ENCODE measurements at places on chromosomes 5 and 9. TPM values are rescaled to one million over a fixed set of nuclear protein-coding genes. Genes with fewer than 3 reads are reported as not detected.

DNA sequence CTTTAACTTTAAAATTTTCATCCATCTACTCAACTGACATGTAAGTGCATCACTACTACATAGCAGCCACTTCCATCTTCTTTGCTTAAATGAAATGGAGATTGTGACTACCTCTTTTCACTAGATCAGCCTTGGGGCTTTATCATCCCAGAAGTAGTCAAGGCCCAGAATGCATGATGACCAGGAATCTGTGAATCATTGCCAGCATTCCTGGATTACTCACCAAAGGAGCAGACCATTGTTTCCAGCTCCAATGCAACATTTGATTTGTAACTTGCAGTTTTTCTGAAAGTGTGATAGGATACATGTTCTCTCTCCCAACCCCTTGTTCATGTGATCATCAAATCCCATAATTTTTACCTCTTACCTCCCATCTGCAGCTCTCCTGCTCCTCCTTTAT, 65.1 kb downstream of the PLPPR1 start:
- H3K27ac ChIP-seq: no peak overlapping the region
- no peaks in the 10 kb centered on the region for H3K27me3 ChIP-seq
- DNase-seq: peak; percentile 38
- no peaks in the 10 kb centered on the region for H3K4me1 ChIP-seq
- H3K4me3 ChIP-seq: no peak overlapping the region

- H3K4me3 ChIP-seq: no peak overlapping the region
- H3K27ac ChIP-seq: no peak overlapping the region
- H3K27me3 ChIP-seq: no peaks in the 10 kb centered on the region
- H3K36me3 ChIP-seq: no peaks in the 10 kb centered on the region
- DNase-seq: no peak
Measured at GRCh38 chr9:132030626-132031325, 48.9 kb downstream of the MED27 start.

GRCh38 chr5:6736524-6737042, 23.4 kb downstream of the TENT4A start:
- no peaks in the 10 kb centered on the region for H3K27me3 ChIP-seq
- H3K36me3 ChIP-seq: peaks cover 20% of the 10 kb centered on the region
- DNase-seq: no peak

- peak; percentile 47 for DNase-seq
- H3K27ac ChIP-seq: no peak overlapping the region
- H3K4me3 ChIP-seq: no peak overlapping the region
- H3K4me1 ChIP-seq: peaks cover 26% of the 10 kb centered on the region
- no peaks in the 10 kb centered on the region for H3K27me3 ChIP-seq
Measured at GRCh38 chr5:134510970-134511795, 14.3 kb upstream of the JADE2 start.

DNA sequence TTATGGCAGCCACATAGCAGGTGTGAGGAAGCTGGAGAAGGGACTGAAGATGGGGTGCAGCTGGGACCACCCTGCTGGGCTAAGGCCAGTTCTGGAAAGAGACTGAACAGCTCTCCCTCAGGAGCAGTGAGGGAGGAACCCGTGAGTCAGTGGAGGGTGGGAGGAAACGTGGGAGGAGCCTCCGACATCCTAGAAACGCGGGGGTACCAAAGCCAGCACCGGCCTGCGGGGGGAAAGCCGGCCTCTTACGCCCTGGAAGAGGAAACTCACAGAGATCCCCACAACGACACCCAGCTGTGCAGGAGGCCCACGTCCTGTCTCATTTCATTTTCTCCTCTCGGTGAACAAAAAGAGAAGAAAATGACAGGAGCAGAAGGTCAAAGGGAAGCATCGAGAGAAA, 185.8 kb upstream of the IRX4 start:
- DNase-seq: no peak
- H3K4me1 ChIP-seq: no peaks in the 10 kb centered on the region
- H3K27me3 ChIP-seq: no peaks in the 10 kb centered on the region
- H3K36me3 ChIP-seq: no peaks in the 10 kb centered on the region
- H3K27ac ChIP-seq: no peak overlapping the region

GRCh38 chr9:89116064-89116804, 62.4 kb downstream of the SHC3 start:
- DNase-seq: peak; percentile 82
- H3K4me3 ChIP-seq: no peak overlapping the region
- H3K27me3 ChIP-seq: no peaks in the 10 kb centered on the region
- peak overlapping the region; percentile 72 for H3K27ac ChIP-seq

DNA sequence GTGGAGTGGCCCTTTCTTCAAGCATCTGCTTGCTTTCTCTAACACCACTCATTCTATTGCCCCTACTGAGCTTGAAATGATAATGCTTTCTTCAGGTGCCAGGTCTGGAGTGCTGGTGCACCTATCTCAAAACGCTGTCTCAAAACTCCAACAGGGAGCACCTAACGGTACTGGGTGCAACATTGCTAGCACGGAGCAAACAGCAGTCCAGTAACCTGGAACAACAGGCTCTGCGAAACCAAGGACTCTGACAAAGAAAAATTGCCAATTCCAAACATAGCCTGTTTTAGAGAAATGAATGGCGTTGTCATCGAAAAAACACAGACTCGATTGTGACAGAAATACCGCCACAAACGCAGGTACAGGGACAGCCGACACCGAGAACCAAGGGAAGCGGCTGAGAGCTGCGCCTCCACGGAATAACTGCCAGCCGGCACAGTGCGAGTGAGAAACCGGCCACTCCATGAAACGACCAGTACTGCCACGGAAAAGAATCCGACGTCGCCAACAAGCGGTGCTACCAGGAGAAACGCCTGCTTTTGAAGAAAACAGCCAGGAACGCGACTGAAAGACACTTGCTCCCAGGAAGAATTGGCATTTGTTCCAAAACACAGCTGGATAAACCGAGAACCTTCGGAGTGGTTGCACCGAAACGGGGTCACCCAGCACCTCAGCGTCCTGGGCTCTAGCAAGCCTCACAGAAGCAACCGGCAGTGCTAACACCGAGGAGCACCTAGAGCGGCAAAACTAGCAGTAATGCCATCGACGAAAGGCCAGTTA, 3.1 kb downstream of the ANXA2R start:
- peaks cover 4% of the 10 kb centered on the region for H3K4me1 ChIP-seq
- H3K27ac ChIP-seq: peak overlapping the region; percentile 38
- no peaks in the 10 kb centered on the region for H3K36me3 ChIP-seq
- no peaks in the 10 kb centered on the region for H3K27me3 ChIP-seq
- H3K4me3 ChIP-seq: peak overlapping the region; percentile 75

DNA sequence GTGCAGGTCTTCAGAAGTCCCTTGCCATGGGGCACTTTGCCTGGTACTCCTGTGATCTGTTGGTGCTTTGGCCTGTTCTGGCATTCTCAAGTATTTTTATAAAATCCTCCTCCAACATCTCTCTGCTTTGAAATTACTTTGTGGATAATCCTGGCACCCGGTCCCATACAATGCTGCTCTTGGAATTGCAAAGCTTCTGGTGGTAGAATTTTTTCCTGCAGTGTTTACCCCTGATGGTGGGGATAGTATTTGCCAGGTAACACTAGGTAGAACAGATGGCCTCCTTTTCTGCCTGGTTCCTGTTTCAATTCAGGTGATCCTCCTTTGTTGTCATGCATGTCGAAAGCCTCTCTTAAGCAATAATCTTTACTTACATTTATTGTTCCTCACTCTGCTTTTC, 109.8 kb upstream of the ATP10B start:
- H3K27me3 ChIP-seq: no peaks in the 10 kb centered on the region
- H3K27ac ChIP-seq: no peak overlapping the region
- no peaks in the 10 kb centered on the region for H3K36me3 ChIP-seq
- H3K4me3 ChIP-seq: no peak overlapping the region
- DNase-seq: no peak
- H3K4me1 ChIP-seq: no peaks in the 10 kb centered on the region

GRCh38 chr5:168890816-168891812, 311.9 kb upstream of the PANK3 start:
- H3K27me3 ChIP-seq: no peaks in the 10 kb centered on the region
- H3K4me3 ChIP-seq: no peak overlapping the region
- no peaks in the 10 kb centered on the region for H3K36me3 ChIP-seq
- peaks cover 5% of the 10 kb centered on the region for H3K4me1 ChIP-seq
- no peak overlapping the region for H3K27ac ChIP-seq

- no peak overlapping the region for H3K4me3 ChIP-seq
- H3K4me1 ChIP-seq: peaks cover 17% of the 10 kb centered on the region
- H3K36me3 ChIP-seq: no peaks in the 10 kb centered on the region
Measured at GRCh38 chr5:102850503-102850902, 95.4 kb downstream of the PAM start.

OR1J2 gene
- polyA plus RNA-seq: 0.20 TPM

DNA sequence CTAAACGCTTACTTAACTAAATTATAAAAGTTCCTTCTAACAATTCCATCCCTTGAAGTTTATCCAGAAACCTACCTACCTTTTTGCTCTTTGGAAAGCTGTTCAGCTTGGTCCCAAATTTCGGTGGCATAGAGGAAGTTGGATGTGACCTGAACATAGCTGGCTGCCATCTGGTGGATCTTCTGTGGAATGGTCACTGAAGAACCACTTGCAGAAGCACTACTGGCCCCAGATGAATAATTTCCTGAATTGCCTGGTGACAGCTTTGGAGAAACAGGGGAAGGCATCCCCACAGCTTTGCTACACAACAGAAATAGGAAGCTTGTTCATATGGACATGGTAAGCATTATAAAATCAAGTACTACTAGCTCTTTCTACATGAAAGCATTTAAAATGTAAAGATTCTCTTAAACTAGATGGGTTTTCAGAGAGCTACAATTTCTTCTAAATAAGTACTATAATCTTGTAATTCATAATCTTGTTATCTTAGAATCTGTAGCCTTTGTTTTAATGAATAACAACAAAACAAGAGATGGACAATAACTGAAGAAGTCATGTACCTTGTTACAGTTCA, 9.9 kb downstream of the LEAP2 start:
- no peaks in the 10 kb centered on the region for H3K4me1 ChIP-seq
- DNase-seq: peak; percentile 89
- 0 out of 2 replicates have a peak overlapping the region, but pooled peaks have one; percentile 13 for H3K27ac ChIP-seq
- no peaks in the 10 kb centered on the region for H3K27me3 ChIP-seq
- no peak overlapping the region for H3K4me3 ChIP-seq

CCL27 gene
- polyA plus RNA-seq: 0.50 TPM

DNA sequence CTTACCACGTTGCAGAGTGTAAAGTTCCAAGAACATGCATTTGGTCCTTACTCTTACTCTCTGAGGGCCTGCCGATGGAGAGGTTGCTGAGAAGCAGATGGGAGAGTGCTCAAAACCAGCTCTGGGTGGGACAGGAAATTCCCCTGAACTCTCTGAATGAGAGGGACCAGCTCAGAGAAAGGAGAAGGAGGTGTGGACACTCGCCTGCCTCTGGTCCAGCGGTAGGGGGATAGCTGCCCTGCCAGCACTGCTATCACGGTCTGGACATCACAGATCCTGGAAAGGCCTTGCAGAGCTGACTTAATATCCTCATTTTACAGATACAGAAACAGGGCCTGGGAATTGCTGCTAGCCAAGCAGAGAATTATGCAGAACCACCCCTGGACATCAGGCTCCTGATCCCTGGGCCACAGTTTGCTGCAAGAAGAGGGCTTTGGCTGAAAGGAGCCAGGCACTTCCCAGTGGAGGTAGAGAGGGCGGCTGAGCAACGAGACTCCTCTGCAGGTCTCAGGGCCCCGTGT, 4.9 kb downstream of the TRAF1 start:
- no peak overlapping the region for H3K4me3 ChIP-seq
- DNase-seq: no peak
- H3K4me1 ChIP-seq: peaks cover 21% of the 10 kb centered on the region
- H3K36me3 ChIP-seq: no peaks in the 10 kb centered on the region
- H3K27ac ChIP-seq: no peak overlapping the region

DNA sequence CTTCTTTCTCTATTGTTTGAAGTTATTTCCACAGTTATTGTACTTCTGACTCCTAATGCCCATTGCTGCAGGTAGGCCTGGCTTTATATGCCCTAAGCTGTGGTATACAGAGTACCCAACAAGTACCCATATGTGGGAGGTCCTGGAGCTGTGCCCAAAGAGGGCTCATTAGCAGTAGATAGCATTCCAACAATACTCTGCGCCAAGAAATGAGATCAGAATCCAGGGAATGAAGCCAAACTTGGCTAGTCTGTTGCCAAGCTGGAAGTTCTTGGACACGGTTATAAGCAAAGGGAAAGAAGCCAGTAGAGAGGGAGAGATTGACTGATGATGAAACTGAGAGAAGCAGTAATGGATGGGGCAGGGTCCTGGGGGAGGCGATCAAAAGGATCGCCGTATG, 29.7 kb upstream of the FAM169A start:
- no peaks in the 10 kb centered on the region for H3K36me3 ChIP-seq
- DNase-seq: peak; percentile 58
- no peak overlapping the region for H3K27ac ChIP-seq
- no peaks in the 10 kb centered on the region for H3K4me1 ChIP-seq
- H3K4me3 ChIP-seq: no peak overlapping the region

DNA sequence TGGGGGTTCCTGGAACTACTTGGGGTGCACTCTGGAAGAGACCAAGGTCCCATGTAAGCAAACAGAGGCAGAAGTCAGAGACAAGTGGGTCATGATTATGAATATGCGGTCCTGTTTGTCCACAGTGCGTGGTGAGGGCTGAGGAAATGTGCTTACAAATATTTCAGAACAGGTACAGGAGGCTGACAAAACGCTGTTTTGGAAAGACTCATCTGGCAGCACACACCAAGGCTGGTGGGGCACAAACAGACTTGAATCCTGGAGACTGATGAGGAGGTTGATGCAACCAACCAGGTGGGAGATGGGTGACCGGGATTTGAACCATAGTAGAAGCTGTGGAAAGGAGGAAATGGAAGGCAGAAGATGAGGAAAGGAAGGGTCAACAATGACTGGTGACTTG, 83.8 kb downstream of the ADRB2 start:
- no peak for DNase-seq
- no peaks in the 10 kb centered on the region for H3K36me3 ChIP-seq
- H3K27ac ChIP-seq: no peak overlapping the region
- H3K4me3 ChIP-seq: no peak overlapping the region

- no peak for DNase-seq
- H3K27me3 ChIP-seq: no peaks in the 10 kb centered on the region
- H3K4me3 ChIP-seq: no peak overlapping the region
- no peak overlapping the region for H3K27ac ChIP-seq
- H3K36me3 ChIP-seq: peaks cover 12% of the 10 kb centered on the region
Measured at GRCh38 chr5:102922799-102923477, 167.8 kb downstream of the PAM start.
